ENCODE measurements at places on chromosomes 7 and 10.

DNA sequence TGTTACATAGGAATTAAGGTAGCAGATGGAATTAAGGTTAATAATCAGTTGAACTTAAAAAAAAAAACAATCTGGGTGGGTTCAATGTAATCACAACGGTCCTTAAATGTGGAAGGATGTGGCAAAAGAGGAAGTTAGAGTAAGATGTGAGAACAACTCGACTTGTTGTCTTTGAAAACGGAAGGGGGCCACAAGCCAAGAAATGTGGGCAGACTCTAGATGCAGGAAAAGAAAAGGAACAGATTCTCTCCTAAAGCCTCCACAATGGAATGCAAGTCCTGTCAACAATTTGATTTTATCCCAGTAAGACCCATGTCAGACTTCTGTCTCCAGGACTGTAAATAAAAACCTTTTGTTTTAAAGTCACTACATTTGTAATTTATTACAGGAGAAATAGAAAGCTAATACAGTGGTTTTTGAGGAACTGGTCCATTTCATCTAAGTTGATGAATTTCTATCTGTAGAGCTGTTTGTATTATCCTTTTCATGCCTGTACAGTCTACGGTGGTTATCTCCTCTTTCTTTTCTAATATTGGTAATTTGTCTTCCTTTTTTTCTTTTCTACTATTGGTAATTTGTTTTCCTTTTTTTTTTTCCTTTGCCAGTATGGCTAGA lies 8.6 kb downstream of the MCMBP start:
- no peak for DNase-seq

DNA sequence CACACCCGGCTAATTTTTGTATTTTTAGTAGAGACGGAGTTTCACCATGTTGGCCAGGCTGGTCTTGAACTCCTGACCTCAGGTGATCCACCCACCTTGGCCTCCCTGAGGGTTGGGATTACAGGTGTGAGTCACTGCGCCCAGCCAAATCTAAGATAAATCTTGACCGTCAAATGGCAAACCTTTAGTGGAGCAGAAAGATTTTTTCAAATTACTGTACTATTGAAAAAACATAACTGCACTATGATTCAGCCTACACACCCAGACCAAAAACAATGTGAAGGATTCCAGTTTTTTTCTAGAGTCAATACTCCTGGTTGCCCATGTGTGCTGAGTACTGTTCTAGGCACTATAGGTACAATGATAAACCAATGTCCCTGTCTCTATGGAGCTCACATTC lies 33.9 kb upstream of the SVIL start:
- DNase-seq, result no peak

DNA sequence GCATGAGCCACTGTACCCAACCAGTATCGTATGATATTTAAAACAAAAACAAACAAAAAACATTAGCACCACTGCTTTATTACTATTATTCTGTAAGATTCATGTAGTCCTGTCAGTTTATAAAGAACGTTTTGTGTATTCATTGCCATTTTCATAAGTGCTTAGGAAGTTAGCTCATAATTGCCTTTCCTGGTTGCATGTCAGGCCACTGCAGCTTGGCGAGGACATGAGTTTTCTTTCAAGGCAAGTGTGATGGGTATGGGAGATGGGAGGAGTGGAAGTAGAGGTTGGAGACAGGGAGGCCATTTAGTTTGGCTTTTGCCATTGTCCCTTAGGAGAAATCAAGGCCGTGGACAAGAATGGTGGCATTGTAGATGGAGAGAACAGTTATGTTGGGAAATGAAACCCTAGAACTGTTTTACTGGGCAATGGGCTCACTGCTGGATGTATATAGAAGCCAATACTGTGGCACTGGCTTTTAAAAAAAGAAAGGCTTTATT lies 48.9 kb downstream of the TYW1 start:
- DNase-seq, result no peak

DNA sequence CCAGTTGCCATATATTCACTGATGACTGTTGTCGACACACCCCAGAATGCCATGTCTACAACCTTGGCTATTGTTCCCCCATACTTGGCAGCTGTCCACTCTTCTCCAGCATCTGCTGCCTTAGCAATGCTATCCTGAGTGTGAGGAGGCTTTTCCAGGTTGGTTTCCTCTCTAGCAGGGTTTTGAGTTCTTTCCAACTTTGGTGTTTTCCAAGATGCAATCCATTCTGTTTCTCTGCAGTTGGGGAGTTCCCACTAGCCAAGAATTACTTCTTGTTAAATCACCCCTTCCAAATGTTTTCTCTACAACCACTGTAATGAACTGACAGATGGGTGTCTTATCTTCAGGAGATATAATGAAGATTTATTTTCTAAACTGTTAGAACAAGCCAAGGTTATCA lies 617.4 kb downstream of the CCSER2 start:
- DNase-seq, result no peak

DNA sequence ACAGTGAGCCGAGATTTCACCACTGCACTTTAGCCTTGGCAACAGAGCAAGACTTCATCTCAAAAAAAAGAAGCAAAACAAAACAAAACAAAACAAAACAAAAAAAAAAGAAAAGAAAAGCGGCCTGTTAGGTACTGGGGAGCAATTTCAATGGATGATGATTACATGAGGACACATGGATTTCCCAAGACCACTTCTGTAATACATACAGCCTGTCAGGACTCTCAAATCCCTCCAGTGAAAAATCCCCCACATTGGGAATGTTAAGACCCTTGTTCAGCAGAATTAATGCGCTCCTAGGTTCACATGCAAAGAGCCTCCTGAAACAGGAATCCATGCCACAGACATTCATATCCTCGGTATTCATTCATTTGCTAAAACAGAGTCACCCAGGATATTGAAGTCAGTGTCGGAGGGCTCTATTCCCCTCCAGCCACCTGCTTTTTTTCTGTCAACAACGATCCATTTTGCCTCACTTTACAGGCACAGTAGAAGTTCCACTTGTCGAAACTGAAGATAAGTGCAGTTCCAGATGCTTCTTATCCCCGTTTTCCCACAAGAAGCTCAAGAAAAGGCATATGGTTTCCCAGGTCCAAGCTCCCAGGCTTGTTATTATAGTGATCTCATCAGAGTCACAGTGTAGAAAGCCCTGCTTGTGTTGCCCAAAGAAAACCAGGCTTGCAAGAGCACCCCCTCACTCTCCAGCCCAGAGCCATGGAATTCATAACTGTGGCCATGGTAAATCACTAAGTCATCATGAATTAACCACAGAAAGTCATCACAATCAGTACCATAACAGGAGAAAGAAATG lies 20.2 kb downstream of the SLC16A12 start:
- no peak for DNase-seq

GRCh38 chr10:61175316-61175715 lies 231.3 kb upstream of the RHOBTB1 start:
- DNase-seq, result no peak

GRCh38 chr10:100888957-100889356 lies 23.8 kb upstream of the SLF2 start:
- DNase-seq, result no peak

- no peak for DNase-seq
Observed at GRCh38 chr10:46273506-46274477, 13.0 kb upstream of the ANTXRL start.

- no peak for DNase-seq
Observed at GRCh38 chr7:46776790-46777189, 805.1 kb downstream of the TNS3 start.

GRCh38 chr10:85613391-85613790 lies 753.2 kb downstream of the GRID1 start:
- DNase-seq, result no peak

GRCh38 chr7:80791509-80791929 lies 127.3 kb downstream of the SEMA3C start:
- DNase-seq, result no peak

DNA sequence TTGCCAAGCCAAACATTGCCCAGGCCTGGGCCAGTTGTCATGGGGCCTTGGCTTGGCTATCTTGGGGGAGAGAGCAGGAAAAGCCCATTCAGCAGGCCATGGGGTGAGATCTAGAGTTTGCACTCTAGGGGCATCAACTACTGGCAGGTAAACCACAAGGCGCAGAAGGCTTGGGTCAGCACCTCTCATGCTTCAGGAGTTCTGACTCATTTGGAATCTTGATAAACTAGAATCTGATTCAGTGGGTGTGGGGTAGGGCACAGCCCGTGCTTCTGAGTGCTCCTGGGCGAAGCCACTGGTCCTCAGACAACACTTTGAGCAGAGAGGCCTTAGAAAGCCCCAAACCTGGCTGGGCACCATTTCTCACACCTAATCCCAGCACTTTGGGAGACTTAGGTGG lies 81.1 kb downstream of the RGS10 start:
- no peak for DNase-seq

DNA sequence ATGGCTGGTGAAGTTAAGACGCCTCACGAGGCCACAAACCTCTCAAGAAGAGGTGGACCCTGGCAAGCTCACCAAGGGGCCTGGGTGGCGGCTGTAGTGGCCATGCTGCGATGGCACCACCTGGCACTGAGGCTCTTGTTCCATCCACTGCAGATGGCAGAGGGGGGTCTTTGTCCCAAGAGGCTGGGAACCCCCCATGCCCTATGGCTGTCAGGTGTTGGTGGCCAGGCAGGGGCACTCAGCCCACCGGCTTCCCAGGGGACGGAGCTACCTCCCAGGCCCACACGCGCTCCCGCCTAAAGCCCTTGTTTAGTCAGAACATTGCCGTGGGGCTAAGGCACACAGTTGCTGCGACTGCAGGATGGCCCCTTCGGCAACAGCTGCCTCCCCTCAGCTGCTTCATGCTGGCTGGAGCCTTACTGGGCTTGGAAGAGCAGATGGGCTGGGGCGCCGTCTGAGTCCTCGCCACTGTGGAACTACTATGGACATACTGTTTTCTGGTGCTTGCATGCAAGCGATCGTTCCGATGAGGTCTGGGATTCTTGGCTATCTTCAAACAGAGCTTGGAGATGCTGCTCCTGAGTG lies 46.8 kb downstream of the DPYSL4 start:
- DNase-seq, result no peak

DNA sequence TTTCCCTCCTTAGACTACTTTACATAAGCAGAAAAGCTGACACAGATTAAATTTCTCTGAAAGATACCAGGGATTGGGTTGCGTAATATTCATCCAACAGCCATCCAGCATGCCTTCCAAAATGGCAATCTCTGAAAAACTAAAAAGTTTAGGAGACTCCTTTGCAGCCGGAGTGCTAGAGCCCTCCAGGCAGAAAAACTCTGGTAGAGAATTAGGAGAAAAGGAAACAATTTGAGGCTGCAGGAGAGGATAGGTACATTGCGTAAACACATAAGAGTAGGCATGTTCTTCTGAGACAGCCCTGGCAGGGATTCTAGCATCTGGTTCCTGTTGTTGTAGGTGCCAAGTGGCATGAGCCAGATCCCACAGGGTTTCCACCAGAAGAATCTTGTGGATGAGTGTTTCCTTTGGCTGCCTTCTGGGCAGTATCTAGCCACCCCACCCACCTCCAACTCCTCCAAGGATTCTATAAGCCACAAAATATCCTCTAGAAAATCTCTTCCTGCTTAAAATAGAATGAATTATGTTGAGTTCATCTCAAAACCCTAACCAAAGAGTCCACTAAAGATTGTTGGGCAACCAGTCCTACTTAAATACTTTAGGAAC lies 402.4 kb downstream of the HGF start:
- DNase-seq, result no peak

All from germinal center (tissue), 1 donor.